ENCODE measurements at places on chromosomes 5 and 9.

DNA sequence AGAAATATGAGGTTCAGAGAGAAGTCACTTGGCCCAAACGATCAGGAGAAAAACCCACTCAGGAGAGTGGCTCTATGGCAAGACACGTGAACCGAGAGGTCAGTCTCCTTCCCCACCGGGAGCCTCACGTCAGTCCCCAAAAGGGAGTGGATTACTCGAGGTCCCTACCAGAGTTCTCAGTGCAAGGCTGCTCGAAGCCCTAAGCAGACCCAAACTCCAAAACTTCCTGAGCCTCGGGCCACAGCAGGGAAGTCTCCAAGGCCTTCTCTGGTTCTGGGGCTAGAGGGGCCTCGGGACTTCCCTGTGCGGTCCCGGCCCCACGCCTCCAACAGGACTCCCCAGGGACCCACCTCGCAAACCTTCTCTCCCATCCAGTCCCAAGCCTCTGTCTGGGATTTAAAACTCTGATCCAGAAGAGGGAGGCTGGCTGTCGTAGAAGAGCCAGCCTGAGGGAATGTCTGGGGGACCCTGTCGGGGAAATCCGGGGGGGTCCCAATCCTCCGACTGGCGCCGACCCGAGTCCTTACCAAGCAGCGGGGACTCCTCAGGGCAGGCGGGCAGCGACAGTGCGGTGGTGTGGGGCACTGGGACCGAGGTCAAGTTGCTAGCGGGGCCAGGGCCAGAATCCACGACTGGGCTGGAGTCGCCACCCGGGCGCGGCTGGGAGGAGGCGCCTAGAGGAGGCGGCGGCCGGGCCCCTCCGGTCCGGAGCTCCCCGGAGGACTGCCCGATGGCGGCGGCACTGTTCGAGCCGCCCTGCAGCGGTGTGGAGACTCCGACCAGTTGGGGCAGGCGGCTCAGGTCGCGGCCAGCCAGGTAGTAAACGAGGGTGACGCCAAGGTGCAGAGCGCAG lies 679 bp downstream of the B4GALT1 start:
- no peak for DNase-seq

- DNase-seq, result peak; percentile 7
Measured at GRCh38 chr5:141618030-141618803, 583 bp downstream of the DIAPH1 start.

GRCh38 chr5:111756581-111757354 lies at the start of gene NREP:
NREP (minus strand) TSS chr5:111757194; CDS start chr5:111755772, 1,422 bp downstream.
- peak; percentile 55 for DNase-seq

DNA sequence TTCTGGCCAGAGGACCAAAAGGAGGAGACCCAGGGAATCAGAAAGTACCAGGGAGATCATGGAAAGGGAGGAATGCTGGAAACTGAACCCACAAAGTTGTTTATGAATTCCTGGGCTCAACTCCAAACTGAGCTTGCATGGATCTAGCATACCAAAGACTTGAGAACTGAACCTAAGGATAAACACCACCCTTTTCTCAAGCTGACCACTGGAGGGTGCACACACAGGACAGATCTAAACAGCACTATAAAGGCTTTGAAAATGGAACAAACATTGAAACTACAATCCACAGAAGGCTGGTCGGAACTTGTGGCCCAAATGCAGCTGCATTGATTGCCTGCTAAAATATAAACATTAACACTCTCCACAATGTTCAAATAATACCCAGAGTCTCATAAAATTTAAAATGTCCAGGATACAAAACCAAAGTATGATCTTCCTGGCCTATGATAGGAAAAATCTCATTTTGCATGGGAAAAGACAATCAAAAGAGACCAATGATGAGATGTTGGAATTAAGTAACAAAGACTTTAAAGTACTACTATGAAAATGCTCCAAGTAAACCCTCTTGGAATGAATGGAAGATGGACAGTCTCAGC lies 15.6 kb upstream of the IRF1 start:
- DNase-seq, result no peak

DNA sequence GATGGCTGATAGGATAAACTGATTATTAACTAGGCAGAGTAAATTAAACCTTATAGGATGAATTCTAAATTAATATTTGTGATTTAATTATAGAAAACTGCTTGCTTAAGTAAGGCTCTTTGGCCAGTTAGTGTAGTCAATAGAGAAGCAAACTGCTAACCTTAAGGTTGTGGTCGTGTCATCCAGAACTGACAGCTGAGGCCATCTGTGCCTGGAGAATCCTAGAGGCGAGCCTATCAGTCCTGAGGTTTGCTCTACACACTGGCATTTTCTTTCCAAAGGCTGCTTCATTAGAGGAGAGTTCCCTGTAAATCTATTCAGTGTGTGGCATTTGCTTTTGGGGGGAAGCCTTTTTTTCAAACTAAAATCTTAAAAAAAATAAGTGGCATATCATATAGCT lies 169.2 kb downstream of the MEF2C start:
- no peak for DNase-seq

- DNase-seq, result no peak
Measured at GRCh38 chr5:74082512-74083055, 456.6 kb downstream of the ARHGEF28 start.

GRCh38 chr5:160601046-160601445 lies 179.4 kb downstream of the PTTG1 start:
- no peak for DNase-seq

- no peak for DNase-seq
Measured at GRCh38 chr5:50300878-50301277, 140.2 kb downstream of the EMB start.

DNA sequence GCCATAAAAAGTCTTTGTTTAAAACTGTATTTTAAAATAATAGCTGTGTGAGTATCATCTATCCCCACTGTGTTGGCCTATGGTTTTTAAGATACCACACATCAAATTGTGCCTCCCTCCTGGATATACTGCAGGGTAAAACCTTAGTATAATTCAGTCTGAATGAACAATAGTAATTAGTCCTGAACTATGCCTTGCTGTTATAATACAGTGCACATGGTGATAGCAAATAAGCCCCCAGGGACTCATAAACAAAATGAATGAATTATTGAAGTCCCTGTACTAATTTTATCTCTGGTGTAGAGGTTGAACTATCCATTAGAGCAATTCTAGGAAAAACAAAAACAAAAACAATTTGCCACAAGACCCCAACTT lies 142.7 kb upstream of the ADAMTSL1 start:
- no peak for DNase-seq

DNA sequence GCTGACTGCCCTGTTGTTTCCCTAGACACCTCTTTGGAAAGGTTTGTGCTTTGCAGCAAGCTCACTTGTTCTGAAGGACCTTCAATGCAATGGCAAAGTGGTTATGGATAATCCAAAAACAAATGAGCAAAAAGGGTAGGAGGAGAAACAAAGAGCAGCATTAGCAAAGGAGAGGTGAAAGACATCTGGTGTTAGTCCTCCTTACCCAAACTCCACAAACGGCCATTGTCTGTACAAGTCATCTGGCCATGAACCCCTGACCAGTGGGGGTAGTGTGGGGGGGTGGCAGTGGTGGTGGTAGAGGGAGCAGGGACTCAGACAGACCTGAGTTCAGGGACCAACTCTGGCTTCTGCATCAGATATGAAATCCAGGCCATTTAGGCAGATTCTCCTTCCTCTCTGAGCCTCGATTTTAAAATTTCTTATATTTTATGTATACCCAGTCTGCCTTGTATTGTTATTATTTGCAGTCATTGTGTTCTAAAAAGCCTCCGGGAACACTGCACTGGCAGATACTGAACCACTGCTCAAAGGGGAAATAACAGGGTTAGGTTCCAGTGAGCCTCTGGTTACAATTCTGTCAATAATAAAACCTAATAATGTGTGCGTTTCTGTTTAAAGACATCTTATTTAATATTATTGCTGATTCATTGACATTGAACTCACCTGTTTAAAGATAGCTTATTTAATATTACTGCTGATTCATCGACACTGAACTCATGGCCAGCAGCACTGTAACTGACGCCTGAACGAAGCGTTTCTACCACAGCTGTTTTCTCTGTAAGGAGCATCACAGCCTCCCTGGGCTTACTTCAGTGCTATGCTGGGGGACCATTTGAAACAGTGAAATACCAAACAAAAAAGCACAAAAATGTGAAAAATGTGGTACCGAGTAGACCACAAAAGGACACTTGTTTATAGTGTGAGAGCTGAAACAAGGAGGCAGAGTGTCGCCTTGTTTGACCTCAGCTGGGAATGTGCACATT lies 156.0 kb downstream of the SEC61B start:
- no peak for DNase-seq

DNA sequence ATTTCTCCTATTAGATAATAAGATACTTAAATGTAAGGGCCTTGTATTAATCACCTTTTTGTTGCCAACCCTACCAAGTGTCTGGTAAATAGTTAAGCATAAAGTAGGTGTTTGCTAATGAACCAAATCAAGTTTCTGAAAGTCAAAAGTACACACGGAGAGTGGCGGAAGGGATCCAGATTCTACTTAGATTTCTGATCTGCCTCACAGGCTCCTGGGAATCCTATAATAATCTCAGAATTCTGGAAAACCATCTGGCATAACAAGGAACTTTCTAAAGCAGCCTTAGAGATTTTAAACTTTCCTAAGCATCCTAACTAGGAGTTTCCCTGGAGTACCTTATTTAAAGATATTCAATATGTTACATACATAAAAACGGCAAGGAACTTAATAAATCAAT lies 363.2 kb upstream of the SMC2 start:
- DNase-seq, result no peak

DNA sequence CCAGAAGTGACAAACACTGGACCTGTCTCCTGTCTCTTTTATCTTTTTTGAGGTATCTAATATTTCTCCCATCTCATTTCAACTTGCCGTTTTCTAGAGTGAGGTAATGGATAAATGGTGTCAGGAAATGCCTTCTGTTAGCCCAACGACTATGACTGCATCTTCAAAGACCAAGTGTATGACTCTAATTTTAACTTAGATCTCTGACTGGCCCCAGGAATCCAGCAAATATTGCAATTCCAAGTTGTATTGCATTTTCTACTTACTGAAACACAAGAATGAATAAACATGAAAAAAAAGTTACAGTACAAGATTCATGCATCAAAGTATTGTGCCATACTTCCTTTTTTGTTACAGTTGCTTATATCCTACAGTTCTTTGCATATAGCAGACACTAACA lies 26.3 kb downstream of the SLC28A3 start:
- DNase-seq, result no peak

- no peak for DNase-seq
Measured at GRCh38 chr9:30243467-30243866, 2141.0 kb upstream of the ACO1 start.

- DNase-seq, result no peak
Measured at GRCh38 chr5:130021000-130021399, 116.7 kb downstream of the CHSY3 start.

- DNase-seq, result no peak
Measured at GRCh38 chr5:17415321-17415758, 82.7 kb upstream of the TAF11L2 start.

- no peak for DNase-seq
Measured at GRCh38 chr5:126864042-126864688, 87.2 kb downstream of the LMNB1 start.

DNA sequence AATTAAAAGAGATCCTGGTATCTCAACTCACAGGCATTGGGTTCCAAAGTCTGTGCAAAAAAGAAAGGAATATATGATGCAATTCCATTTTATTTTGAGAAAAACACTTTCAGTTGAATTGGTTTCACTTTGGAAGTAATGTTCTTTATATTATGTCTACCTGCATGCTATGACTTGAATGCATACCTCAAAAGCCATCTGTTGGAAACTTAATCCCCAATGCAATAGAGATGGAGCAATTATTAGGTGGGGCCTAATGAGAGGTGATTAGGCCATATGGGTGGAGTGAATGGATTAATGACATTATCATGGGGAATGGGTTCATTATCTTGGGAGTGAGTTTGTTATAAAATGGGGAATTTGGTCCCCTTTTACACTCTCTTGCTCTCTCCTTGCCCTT lies 293.3 kb downstream of the CSNK1G3 start:
- no peak for DNase-seq

DNA sequence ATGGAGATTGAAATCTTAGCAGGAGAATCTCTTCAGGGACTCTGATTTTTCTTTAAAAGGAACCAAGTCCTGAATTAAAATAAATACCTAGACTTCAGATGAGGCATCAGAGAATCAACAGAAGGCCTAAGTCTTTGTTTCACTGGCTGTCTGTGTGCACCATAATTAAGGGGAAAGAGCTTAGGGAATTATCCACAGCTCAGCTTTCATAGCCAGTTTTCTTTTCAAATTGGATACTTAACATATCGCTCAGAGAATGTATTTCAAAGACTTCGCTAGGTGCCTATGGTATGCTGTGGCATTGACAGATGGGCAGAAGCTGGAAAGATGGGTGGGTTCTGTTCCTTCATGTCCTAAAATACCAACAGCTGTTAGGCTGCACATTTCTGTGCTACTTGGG lies 325.8 kb downstream of the TMEM38B start:
- DNase-seq, result no peak

DNA sequence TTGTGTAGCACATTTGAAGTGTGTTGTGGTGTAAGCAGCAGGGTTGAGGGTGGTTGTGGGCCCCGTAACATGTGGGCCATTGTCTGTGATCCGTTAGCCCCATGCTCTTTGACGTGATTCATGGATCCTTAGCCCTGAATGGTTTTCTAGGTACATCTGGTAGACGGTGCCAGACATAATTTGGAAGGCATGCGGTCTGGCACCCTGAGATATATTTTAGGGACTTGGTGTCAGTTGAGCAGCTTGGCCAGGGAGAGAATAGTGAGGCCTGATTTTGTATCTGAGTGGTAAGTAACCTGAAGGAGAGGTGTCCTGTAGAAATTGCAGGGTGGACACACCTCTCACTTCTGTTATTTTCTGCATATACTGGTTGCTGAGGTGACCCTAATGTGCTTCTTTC lies 10.9 kb downstream of the SH3GL2 start:
- no peak for DNase-seq

DNA sequence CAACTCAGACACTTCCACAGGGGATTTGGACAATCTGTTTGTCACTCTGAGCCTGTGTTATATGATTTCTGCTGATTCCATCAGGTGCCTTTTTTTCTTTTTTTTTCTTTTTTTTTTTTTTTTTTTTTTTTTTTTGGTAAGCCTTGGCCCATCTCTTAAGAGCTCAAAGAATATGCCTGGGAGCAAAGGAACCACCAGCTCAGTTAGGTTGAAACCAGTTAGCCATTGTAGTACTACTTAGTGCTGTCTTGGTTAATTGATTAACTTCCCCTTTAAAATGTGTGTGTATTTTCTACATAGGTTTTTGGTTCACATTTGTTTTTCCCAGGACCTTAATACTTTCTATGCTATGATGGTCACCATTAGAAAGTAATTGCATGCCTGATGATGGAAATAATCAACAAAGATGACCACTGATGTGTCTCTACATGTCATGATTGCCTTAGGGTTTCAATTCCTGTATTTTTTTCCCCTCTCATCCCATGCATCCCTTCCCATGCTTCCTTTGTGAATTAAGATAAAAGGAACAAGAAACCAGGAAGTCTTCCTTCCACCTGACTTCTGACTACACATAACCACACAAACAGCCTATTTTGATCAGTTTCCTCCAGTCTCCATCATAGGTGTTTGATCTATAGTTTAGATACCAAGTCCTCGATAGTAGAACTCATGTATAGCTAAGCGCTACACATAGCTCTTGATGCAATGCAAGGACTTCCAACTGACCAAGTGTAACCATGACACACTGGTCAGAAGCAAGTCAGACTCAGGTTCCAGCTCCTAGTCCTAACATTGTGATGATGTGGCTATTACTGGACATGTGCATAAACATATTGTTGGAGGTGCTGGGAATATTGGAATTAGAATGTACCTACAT lies 306.1 kb downstream of the EFNA5 start:
- DNase-seq, result no peak

GRCh38 chr5:72956324-72957140 lies 691 bp downstream of the FCHO2 start:
- no peak for DNase-seq

- no peak for DNase-seq
Measured at GRCh38 chr5:84796399-84796798, 411.7 kb upstream of the EDIL3 start.

- DNase-seq, result no peak
Measured at GRCh38 chr5:113806904-113807303, 293.4 kb downstream of the YTHDC2 start.

Data from NCI-H1436 treated with DMSO at 0.1 percent for 48 hours (cell line).